ENCODE measurements at places on chromosomes 11 and 22.

DNA sequence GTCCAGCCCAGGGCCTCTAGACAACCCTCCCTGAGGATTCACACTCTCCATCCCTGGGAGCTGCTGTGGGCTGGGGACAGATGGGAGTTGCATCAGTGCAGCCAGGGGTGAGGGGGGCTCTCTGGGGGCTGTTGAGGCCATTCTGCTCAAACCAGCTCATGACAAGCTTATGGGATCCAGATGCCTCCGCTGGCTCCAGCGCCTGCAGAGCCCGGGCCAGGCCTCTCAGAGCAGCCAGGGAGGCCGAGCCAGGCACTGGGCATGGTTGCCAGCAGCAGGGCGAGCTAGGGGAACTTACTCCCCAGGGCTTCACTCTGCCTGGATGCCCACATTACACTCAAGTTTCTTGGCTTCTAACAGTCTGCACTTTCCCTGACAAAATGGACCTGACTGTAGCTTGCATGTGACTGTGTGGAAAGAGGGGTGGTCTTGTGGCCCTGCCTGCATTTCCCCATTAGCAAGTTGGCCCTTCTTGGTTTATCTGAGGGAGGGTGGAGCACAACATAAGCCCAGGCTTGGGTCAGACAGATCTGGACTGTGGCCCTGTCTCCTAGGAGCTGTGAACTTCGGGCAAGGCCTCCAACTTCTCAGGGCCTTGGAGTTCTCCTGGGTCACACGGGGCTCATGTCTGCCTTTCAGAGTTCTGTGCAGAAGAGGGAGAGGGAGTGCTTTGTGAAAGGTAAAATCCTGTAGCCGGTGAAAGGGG is 34.5 kb upstream of the CYB5R3 start:
- DNase-seq: no peak

- no peak for DNase-seq
Measured at GRCh38 chr22:30828187-30829155, 133.8 kb downstream of the OSBP2 start.

- no peak for DNase-seq
Measured at GRCh38 chr11:33761471-33761870, 12.8 kb downstream of the FBXO3 start.

GRCh38 chr22:31753005-31753633 is 700 bp upstream of the DEPDC5 start:
- DNase-seq: peak; percentile 32

DNA sequence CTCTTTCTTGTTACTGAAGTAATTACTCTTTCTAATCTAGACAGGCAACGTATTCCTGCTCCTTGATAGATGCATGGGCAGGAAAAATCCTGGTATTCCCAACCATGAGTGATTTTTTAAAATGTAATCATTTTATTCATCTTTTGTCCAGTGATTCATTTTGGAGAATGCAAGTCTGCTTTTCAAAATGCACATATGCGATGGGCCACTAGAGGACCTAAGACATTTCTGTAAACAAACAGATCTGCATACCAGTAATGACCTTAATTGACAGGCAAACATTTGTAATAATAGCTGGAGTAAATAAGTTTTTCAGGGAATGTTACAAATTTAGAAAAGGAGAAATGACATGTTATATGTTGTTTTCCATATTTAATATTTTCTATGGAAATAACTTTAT is 1167.6 kb downstream of the JRKL start:
- DNase-seq: no peak

DNA sequence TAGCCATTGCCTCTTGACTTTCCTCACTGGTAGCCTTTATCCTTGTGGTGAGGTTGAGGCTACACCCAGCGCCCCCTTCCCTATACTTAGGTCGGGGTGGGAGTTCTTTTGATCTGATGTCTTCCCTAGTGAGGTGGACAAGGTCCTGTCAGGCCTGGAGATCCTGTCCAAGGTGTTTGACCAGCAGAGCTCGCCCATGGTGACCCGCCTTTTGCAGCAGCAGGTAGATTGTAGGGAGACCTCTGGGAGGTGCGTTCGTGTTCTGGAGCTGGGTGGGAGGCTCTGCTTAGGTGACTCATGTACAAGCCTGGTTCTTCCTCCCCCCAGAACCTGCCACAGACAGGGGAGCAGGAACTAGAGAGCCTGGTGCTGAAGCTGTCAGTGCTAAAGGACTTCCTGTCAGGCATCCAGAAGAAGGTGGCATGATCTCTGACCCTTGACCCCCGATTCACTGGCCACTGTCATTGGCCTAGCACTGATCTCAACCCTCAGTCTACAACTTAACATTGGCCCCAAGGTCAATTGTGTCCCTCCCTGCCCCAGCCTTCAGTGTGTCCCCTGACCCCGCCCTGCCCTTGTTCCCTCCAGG is 4.9 kb downstream of the INPPL1 start:
- peak; percentile 16 for DNase-seq

DNA sequence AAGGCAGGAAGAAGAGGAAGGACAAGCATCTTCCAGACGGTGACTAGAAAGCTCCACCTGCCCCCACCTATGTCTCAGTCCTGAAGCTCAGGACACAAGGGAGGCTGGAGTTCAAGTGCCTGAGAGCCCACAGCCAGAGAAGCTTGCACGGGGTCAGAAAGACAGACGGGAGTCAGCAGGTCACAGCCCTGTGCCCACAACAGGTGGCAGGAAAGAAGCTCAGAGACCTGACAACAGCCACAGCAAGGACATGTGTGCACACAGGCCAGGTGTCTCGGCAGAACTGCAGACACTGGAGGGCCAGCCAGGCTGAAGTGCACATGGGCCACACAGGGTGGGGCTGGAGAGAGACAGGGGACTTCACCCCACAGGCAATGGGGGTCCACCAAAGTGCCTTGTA is 37.2 kb upstream of the MOB2 start:
- no peak for DNase-seq

GRCh38 chr11:126884192-126884591 is 116.4 kb downstream of the KIRREL3 start:
- DNase-seq: no peak

DNA sequence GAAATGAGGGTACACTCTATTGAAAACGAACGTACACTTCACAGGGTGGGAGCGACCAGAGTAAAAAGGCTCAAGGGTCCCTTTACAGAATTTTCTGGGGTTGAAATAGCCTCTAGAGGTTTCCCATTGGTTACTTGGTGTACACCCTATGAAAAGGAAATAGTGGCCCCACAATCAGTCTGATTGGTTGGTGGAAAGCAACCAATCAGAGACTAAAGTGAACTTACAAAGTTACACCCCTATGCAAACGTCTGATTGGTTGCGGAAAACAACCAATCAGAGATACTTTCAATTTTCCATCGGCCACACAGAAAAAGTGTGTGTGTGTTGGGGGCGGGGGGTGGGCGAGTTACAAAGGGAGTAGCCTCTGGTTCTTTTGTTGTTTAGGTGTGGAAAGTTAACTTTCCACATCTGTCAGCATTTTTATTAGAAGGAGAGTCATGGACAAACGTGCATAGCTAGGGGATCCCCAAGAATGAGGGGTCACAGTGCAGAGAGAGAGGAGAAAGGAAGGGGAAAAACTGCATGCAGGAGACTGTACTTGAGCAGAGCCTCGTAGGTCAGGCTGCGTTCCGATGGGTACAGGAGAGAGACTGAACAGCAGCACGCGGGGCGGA is 1152.1 kb downstream of the TBC1D22A start:
- no peak for DNase-seq

- peak; percentile 11 for DNase-seq
Measured at GRCh38 chr11:65188486-65188885, 6.8 kb downstream of the CAPN1 start.

- DNase-seq: peak; percentile 36
Measured at GRCh38 chr11:15327786-15328231, 213.1 kb downstream of the INSC start.

DNA sequence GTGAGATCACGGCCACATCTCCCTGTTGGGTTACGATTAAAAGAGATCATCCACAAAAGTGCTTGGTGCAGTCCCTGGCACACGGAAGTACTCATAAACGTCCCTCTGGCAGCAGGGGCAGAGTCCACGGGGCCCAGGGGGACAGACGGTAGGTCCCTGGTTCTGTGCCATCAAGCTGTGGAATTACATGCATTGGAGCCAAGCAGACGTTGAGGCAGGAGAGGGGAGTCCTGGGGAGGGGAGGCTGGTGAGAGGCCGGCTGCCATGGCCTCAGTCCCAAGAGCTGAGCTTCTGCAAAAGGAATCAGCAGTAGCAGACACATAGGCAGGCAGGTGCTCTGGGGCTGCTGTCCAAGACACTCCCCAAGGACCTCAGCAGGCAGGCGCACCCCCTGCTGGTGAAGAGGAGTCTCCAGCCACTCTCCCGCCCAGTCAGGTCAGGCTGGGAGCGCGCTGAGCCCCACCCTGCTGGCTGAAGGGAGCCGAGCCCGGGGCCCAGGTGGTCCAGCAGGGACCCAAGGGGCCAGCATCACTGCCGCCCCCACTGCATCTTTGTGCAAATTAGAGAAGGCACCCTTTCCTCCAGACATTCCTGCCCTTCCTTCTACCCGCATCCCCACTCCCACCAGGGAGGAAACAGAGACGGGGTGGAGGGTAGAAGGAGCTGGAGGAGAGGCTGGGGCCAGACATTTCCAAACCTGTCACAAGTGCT is 7.6 kb upstream of the KCTD17 start:
- DNase-seq: peak; percentile 76

DNA sequence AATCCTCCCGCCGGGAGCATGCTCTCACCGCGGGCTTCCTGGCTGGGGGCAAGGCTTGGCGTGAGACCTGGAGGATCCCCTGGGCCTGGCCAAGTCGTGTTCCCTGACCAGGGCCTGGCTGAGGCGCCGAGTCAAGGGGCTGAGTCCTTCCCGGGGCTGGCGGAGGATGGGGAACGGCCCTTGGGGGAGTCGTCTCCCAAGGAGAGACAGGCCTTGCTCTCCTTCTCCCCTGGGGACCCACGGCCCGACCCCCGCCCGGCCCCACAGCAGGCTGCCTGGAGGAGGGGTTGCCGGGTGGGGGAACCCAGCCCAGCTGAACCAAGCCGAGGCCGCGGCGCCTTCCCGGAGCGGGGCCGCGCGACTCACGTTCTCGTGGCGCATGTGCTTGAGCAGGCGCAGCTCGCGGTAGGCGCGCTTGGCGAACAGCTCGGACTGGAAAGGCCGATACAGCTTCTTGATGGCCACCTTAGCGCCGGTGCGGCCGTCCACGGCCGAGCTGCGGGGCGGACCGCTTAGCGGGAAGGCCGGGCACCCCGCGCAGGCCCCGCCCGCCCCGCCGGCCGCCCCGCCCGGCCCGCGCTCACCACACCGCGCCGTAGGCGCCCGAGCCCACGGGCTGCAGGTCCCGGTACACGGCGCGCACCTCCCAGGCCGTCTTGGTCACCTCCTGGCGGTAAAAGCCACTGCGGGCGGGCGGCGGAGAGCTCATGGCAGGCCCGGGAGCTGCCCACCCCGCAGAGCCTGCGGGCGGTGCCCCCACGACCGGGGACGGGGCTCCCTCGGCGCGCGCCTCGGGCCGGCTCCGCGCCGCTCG is 475 bp downstream of the MAPK12 start:
- DNase-seq: peak; percentile 63

DNA sequence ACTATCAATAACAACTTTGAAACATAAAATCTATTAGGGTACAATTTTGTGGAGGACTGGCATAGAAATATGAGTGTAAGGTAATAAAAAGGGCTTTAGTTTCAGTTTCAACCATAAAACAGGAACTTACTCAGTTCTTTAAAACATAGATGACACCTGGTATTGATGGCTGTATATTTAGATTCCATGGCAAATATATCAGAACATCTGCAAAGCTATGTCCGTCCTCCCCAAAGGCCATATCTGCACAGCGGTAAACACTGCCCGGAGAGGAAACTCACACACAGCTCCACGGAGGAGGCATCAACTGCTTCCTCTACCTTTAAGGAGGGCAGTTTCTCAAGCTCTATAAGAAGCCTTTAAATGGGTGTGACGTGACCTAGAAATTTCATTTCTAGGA is 993.3 kb downstream of the BRD1 start:
- no peak for DNase-seq

- no peak for DNase-seq
Measured at GRCh38 chr11:42407341-42407740, 904.5 kb upstream of the API5 start.

DNA sequence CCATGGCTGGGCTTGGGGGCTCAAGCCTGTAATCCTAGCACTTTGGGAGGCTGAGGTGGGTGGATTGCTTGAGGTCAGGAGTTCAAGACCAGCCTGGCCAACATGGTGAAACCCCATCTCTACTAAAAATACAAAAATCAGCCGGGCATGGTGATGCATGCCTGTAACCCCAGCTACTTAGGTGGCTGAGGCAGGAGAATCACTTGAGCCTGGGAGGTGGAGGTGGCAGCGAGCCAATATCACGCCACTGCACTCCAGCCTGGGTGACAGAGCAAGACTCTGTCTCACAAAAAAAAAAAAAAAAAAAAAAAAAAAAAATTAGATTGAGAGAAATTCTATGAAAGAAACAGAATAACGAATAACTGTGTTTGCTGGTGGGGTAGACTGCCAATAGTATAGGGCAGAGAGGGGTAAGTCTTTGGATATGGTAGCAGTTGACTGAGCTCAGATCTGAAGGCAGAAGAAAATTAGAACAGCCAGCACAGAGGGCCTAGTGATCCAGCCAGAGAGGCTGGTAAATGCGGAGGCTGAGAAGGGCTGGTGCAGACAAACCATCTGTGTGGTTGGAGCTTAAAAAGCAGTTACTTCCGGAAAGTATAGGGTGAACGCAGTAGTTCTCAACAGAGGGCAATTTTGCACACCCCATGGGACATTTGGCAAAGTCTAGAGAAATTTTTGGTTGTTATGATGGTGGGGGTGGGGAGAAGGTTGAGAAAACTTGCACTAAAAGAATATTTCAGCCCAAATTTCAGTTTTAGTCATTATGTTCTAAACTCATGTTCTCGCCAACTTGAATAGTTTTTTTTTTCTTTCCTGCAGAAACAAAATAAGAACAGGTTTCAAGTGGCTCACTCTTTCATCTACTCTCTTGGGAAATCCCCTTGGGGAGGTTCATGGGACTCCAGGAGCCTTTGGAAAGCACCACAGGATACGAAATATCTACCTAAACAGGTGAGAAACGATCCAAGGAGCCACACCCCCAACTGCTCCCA is 1.6 kb upstream of the HORMAD2 start:
- DNase-seq: no peak

DNA sequence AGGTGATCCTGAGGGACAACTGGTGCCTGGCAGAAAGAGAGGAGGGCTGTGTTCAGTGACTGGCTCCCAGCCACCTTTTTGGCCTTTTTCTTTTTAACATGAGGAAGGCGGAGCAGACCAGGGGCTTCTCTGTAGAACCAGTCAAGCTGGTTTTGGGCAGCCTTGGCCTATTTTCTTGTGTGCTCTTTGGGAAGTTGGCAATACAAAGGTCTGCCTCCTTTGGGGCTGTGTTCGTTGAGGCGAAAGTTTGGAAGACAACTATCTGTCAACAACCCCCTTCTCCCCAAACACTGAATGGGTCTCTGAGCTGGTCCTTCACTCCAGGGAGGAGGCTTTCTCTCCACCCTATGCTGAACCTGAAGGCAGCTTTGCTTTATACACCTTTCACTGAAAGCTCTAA is 8.5 kb downstream of the MARK2 start:
- no peak for DNase-seq

GRCh38 chr11:101199416-101199815 is 69.8 kb upstream of the PGR start:
- no peak for DNase-seq
